CD4-positive, alpha-beta T cell treated with Interleukin-4 for 1 hour (primary cell): ENCODE measurements at places on chromosomes 7 and 10.

GRCh38 chr7:128108641-128109423 is 77.6 kb upstream of the LRRC4 start:
- no peak for DNase-seq

- no peak for DNase-seq
These were observed 14.9 kb downstream of the MACROH2A2 start for GRCh38 chr10:70067586-70067985.

- DNase-seq, result no peak
These were observed 15.0 kb upstream of the SLK start for GRCh38 chr10:103951942-103952341.

GRCh38 chr7:7978860-7979259 is 10.3 kb downstream of the GLCCI1 start:
- DNase-seq, result no peak

GRCh38 chr7:81492910-81493309 is 276.9 kb downstream of the HGF start:
- no peak for DNase-seq

DNA sequence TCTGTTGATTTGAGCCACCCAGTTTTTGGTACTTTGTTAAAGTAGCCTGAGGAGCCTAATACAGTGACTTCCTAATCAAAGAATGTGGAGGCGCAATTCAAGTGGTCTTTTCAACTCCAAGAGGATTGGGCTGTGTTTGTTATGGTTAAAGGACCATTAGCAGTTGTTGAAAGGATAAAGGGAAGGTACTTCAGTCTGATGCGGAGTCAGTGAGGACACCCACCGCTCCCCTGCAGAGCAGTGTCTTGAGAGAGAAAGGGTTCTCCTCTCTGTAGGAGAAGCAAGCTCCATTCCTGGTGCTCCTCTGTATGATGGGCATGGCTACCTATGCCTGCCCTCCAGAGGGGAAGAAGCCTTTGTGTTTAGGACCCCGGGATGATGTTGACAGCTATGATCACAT is 590.6 kb upstream of the C7orf33 start:
- DNase-seq, result no peak

DNA sequence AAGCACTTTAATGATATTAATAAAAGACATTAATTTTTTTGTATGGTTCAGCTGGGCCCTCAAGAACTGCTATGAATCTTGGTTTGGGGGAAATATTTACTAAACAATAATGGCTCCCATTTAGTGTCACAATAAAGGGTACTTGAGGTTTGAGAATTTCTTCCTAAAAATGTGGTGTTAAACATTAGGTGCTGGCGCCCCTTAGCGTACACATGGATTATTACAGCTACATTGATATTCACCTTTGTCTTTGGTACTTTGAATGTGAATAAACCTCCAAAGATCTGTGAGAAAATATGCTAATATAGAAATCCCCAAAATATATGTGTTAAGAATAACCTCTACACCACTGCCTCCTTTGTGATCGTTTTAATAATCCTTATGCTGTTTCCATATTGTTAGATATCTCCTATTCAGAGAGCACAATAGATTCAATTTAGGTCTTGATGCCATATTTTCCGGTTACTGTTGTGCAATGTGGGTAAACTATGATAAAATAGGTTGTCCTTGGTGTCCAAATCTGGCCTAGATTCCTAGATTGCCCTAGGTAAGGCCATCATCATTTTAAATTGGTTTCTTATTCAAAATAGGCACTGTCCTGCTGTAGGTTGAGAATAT is 161.8 kb upstream of the CACNA2D1 start:
- no peak for DNase-seq

GRCh38 chr10:53153831-53154230 is 381.2 kb upstream of the MBL2 start:
- no peak for DNase-seq

GRCh38 chr7:8115547-8116402 is 146.2 kb downstream of the ICA1 start:
- DNase-seq, result peak; percentile 39

DNA sequence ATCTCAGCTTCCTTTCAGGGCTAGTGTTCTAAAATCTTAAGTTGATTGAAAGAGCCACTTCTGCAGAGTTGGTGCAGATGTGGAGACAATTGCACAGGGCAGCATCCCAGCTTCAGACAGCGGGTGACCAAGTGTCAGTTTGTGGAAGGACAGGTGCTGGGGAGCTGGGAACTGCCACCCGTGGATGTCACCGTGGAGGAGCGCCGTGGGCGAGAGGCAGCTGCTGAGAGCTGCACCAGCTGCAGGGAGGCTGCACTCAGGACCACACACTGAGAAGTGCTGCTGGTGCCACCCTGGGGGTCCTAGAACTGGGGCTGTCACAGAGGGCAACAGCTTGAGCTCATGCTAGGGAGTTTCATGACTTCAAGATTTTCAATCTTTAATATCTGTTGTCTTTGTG is 543.0 kb upstream of the FZD8 start:
- no peak for DNase-seq

DNA sequence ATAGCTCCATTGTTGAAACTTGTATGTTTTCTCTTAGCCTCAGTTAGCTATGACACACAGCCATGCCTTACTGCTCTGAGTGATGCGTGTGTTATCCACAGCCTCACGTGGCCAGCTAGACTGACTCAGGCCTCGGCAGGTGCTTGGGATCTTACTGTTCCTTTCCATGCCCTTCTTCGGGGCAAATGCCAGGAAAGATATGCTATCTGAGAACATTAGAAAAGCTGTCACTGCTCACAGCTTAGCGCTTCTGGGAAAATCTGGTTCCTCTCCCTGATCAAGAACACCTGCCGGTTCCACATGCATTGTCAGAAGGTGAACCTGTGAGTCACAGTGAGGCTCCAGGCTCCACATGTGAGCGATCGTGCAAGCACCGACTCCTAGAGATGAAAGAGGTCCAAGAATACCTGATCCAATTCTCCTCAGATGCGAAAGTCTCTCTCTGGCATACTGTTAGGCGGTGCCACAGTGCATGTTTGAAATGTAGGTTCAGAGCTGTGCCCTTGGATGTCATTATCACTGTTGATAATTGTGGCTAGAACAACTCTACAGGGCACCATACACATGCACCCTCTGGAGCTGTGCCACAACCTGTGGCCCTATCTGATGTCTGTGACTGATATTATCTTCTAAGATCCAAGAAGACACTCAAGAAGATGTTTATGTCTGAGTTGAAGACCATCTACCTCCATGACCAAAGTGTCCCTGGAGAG is 247.8 kb upstream of the IGFBP3 start:
- DNase-seq, result no peak

DNA sequence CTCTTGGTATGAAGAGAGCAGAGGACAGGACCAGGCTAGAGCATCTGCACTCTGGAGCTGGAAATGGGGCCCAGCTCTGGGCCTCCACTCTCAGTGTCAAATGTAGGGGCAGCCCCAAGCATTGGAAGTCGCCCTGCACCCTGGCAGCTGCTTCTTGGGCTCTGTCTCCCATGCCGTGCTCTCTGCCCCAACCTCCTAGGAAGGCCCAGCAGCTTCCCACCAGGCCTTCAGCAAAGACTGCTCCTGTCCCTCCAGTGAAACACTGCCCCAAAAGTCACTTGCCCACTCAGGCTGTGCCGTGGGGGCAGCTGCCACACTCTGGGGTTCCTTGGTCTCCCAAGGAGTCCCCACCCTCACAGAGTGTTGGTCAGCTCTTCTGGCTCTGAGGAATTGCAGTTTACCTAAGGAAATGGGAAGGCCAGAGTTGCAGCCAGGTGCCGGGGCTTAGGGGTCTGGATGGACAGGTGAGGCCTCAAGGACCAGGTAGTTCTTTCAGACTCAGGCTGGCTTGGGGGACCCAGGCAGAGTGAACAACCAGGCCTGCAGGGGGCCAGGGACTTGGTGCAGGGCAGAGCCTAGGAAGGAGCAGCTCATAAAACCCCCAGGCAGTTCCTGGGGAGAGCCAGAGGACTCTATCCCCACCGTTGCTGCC is 9.4 kb upstream of the OPN4 start:
- no peak for DNase-seq

DNA sequence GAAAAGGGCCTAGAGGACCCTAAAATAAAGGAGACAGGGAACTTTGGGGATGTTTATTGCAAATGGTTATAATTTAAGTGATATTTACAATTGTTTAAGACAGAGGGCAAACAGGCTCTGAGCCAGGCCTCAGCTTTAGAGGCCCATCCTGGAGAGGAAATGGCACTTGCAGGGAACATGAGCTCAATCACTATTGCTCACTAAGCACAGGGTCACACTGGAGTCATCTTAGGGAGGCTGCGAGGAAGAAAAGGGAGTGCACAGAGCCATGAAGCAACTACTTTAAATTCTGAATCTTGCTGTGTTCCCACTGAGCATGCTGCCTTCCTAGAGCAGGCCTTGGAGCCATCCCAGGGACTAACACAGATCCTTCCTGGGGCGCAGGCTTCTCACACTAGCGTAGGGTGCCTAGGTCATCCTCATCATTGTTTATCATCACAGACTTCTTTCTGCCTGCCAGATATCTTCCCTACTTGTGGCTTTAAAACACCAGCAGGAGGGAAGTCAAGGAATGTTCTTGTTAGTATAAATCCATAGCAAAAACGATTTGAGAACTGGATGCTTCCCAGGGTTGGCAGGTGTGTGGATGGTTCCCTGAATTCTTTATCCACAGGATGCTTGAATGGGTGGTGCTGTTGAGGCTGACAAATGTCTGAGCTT is 12.7 kb upstream of the DNAJB12 start:
- DNase-seq, result no peak

DNA sequence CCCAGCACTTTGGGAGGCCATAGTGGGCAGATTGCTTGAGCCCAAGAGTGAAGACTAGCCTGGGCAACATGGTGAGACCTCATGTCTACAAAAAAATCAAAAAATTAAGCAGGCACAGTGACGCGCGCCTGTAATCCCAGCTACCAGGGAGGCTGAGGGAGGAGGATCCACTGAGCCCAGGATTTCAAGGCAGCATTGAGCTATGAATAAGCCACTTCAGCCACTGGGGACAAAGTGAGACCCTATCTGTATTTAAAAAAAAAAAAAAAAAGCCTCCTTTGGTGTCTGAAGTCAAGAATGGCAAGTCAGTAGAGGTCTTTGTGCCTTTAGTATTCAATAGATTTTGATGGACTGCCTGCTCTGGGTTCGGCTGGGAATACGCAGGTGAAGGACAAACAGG is 85.7 kb downstream of the RALA start:
- DNase-seq, result no peak

DNA sequence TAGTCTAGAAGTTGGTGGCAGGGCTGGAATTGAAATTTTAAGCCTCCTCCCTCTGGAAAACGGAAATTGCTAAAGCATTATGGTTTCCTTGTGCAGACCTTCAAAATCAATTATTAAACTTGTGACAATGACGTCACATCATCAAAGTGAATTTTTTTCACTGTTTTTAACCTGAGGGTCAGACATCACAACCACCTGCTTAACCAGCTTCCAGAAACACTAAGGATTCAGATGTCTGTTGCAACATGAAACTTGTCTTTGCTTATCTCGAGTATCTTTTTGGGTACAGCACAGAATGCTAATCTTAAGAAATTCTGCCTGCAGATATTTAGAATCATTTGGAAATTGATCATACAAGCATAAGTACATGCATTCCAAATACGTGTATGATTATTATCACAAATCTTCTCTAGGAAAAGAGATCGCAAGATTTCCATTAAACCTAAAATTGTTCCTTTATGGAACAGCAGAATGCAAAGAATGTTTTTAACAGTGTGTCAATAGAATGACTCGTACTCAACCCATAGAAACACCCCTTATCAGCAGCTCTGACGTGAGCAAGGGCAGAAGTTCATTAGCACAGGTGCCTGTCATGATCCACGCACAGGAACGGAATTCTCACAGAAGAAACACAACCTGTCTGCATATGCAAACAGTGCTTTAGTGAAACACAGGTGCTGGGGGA is 4.1 kb upstream of the GTPBP4 start:
- no peak for DNase-seq

- no peak for DNase-seq
These were observed 724.0 kb downstream of the GRID1 start for GRCh38 chr10:85642421-85643170.

DNA sequence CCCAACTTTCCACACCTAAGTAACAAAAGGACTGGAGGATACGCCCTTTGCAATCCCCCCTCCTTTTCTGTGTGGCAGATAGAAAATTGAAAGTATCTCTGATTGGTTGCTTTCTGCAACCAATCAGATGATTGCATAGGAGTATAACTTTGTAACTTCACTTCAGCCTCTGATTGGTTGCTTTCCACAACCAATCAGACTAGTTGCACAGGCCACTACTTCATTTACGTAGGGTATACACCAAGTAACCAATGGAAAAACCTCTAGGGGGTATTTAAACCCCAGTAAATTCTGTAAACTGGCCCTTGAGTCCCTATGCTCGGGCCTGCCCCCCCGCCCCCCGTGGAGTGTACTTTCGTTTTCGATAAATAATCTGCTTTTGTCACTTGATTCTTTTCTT is 1080.4 kb downstream of the CNTNAP2 start:
- DNase-seq, result no peak

- DNase-seq, result no peak
These were observed 34.7 kb upstream of the KMT2E start for GRCh38 chr7:104979167-104979841.

DNA sequence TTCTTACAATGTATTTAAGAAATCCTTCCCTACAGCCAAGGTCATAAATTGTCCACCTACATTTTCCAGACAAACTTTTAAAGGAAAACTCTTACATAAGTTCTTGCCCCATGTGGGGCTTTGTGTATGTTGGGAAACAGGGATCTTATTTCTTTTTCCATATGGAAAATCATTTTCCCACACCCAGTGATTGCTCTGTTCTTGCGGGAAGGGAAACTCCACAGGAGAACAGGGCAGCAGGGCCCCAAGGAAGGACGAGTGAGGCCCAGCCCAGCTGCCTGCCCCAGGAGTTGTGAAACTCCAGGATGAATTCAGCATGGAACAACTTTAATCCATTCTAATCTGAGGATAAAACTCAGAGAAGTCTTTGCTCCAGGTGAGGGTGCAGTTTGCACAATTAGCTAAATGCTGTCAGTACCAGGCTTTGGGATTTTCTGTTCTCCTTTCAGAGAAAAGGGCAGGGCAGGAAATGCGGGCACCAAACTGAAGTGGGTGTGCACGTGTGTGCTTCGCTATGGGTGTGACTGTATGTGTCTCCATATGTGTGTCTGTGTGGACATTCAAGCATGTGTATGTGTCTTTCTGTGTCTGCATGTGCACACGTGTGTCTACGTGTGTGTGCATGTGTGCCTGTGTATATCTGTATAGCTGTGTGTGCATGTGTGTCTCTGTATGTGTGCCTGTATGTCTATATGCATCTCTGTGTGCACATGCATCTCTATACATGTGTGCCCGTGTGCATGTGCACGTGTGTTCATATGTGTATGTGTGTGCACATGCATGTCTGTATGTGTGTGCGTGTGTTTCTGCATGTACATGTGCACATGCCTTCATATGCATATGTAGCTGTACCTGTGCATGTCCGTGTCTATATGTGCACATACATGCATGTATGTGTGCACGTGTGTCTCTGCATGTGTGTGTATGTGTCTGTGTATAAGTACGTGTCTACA is 102.0 kb upstream of the FAM20C start:
- no peak for DNase-seq

DNA sequence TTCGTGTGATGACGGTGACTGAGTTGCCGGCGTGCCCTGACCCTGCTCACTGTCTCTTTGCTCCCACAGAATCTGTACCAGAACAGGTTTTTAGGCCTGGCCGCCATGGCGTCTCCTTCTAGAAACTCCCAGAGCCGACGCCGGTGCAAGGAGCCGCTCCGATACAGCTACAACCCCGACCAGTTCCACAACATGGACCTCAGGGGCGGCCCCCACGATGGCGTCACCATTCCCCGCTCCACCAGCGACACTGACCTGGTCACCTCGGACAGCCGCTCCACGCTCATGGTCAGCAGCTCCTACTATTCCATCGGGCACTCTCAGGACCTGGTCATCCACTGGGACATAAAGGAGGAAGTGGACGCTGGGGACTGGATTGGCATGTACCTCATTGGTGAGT is 199.2 kb downstream of the HECW1 start:
- DNase-seq, result no peak

GRCh38 chr7:6284055-6284400 is 11.6 kb upstream of the CYTH3 start:
- no peak for DNase-seq
